ENCODE measurements at places on chromosomes 7 and 10.

DNA sequence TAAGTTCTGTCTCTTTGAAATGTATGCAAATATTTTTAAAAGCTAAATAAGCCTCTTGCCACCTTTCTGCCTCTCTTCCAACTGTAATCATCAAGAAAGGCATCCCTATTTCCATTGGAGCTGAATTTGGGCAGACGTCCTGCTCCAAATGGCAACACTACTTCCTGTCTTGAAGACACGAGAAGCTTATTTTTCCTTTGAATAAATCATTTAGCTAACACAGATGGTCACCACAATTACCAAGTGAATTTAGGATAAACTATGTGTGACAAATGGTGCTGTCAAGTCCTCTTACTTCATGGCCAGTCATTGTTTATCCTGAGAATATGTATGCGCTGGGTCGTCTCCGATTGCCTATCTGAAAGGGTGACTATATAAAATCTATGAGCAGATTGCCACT, 268.0 kb downstream of the ANKRD7 start:
- no peak for DNase-seq

GRCh38 chr7:69708857-69709256, 110.6 kb downstream of the AUTS2 start:
- DNase-seq, result no peak

- no peak for DNase-seq
These were observed 166.0 kb upstream of the COL1A2 start for GRCh38 chr7:94228678-94229077.

DNA sequence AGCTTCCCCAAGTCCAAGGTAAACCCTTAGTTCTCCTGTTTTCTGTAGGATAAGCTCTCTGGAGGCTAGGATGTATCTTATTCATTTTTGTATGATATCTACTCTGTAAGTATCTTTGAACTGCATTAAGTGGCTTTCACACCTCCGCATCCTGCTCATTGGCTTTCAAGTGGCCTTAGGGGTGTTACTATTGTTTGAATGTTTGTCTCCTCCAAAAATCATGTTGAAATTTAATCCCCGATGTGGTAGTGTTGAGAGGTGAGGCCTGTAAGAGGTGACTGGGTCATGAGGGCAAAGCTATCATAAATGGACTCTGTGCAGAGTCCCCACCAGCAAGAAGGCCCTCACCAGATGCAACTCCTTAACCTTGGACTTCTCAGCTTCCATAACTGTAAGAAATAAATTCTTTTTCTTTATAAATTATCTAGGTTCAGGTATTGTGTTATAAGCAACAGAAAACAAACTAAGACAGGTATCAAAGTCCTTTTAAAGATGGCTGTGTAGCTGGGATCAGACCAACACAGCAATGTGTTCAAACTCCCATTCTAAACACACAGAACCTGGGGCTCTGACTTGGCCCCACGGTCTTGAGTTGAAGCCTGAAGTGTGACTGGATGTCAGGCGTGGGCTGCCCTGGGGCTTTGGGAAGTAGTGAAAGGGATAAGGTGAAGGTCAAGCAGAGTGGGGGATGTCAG, 25.9 kb downstream of the TBXAS1 start:
- no peak for DNase-seq

DNA sequence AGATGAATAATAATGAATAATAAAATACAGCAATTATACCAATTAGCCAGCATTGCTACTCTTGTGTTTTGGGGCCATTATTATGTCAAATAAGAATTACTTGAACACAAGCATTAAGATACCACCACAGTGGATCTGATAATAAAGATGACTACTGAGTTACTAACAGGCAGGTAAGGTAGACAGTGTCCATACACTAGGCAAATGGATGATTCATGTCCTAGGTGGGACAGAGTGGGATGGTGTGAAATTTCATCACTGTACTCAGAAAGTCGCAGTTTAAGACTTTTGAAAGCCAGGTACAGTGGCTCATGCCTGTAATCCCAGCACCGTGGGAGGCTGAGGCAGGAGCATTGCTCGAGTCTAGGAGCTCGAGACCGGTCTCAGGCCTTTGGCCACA, 8.7 kb upstream of the UNC5B start:
- DNase-seq, result no peak

GRCh38 chr7:29511337-29511736, 52.3 kb upstream of the PRR15 start:
- DNase-seq, result no peak

DNA sequence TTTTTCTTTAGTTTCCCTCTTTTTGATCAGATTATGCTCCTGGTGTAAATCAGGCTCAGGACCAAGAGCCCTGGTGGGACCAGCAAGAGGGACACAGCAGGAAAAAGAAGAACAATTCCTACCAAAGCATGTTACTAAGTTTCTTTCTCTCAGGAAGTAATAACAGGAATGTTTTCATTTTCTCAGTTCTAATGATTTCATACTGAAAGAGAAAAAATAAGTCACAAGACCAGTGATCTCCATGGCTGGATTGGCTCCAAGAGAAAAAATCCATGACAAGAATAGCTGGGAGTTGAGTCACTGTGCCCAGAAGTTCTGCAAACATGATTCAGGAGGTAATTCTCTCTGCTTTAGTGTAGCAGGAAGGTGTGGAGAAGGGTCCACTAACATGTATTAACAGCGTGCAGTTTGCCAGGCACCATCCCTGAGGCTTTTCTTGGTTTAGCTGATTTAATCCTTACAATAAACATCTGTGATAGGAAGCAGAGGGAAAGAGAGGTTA, 23.8 kb upstream of the IFIT2 start:
- DNase-seq, result no peak

- DNase-seq, result peak; percentile 32
These were observed 143.1 kb upstream of the STK17A start for GRCh38 chr7:43439631-43440401.

GRCh38 chr7:76189276-76189675, 12.4 kb upstream of the SRRM3 start:
- DNase-seq, result no peak

DNA sequence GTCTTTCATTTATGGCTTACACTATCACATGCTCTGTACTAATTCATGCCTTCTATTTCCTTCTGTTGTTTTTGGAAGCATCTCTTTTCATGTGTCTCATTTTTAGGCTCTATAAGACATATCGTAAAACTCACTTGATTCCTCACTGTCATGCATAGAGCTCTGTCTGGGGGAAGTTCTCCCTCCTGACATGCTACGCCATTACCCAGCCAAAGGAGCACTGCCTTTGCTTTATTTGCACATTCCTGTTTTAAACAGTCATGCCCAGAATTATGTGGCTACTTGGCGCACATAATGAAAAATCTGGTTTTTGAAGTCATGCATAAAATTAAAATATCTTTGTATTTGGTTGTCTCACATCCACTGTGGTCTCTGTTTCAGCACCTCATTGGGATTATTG, 17.6 kb upstream of the AKR1C3 start:
- no peak for DNase-seq

DNA sequence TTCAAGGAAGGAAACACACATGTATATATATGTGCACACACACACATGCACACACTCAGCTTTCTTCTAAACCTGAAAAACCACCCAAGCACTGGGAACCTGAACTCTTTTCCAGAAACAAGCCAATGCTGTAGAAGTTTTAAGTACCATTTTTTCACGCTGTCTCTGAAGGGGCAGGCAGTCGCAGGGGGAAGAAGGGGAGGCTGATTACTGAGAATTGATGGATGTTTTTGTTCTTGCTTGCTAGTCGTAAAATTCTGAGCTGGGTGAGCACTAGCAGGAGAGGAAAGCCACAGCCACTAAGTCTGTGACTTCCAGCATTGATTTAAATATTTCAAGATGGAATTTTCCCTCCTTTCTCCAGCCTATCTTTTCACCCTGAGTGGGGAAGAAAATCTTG, 391.8 kb downstream of the CALN1 start:
- no peak for DNase-seq

DNA sequence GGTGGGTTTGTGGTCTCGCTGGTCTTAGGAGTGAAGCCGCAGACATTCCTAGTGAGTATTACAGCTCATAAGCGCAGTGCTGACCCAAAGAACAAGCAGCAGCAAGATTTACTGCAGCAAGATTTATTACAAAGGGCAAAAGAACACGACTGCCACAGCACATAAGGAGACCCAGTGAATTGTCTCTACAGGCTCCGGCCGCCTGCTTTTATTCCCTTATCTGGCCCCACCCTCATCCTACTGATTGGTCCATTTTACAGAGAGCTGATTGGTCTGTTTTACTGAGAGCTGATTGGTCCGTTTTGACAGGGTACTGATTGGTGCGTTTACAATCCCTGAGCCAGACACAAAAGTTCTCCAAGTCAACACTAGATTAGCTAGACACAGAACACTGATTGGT, 82.1 kb downstream of the VIPR2 start:
- no peak for DNase-seq

- DNase-seq, result no peak
These were observed 26.9 kb upstream of the PITRM1 start for GRCh38 chr10:3199488-3199887.

- DNase-seq, result no peak
These were observed 237.4 kb downstream of the FOXP2 start for GRCh38 chr7:114652041-114652440.

DNA sequence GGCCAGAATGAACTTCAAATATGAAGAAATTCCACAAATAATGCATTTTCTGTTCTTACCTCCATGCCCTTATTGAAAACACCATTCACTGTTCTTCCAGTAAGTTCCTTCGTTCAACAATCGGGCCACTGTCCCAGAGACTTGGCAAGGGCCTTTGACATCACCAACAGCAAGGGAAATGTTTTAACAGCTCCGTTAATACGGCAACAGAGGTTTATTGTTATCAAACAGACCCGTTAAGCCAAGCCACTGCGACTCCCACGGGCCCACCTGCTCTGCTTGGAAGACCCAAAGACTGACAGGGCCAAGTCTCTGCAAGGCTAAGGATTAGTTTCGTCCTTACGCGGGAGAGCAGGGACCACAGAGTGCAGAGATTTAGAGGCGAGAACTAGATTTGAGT, 43.4 kb upstream of the LYZL1 start:
- no peak for DNase-seq

GRCh38 chr10:76024460-76025123, 593.2 kb downstream of the LRMDA start:
- no peak for DNase-seq

DNA sequence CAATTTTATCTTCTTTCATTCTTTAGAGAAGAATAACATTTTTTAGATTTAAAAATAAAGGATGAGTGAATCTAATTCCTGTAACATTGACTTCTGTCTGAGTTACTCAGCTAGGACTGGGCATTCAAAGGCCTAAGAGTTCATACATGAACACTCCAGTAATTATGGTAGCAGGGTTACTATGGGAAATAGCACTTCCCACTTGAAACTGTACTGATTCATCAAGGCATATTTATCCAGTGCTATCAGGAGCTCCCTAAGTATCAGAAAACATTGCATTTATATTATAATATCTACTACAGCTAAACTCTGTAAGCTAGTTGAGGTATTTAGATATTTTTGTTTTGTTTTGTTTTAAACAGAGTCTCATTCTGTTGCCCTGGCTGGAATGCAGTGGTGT, 41.8 kb downstream of the NDUFB2 start:
- DNase-seq, result no peak

Data from stimulated activated CD4-positive, alpha-beta T cell treated with anti-CD3 and anti-CD28 coated beads, Interleukin-15, amount 100 ng/mL, for 1 hour (primary cell).